ENCODE measurements at places on chromosomes 6 and 20.

DNA sequence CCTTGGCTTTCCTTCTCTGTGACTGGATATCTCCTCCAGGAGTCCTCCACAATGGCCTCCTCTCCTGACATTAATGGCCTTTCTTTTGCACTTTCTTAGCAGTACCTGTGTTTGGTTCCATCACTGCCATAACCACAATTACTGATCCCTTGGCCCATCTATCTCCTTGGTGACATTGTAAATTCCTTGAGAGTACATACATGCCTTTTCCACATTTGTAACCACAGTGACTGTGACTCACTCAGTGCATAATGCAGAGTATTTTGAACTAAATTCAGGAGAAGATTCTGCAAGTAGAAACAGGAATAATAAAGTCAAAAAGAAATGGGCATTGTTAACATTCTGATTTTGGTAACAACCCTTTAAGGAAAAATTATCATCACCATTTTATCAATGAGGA, 197.2 kb upstream of the SOX4 start:
- no peak for DNase-seq

DNA sequence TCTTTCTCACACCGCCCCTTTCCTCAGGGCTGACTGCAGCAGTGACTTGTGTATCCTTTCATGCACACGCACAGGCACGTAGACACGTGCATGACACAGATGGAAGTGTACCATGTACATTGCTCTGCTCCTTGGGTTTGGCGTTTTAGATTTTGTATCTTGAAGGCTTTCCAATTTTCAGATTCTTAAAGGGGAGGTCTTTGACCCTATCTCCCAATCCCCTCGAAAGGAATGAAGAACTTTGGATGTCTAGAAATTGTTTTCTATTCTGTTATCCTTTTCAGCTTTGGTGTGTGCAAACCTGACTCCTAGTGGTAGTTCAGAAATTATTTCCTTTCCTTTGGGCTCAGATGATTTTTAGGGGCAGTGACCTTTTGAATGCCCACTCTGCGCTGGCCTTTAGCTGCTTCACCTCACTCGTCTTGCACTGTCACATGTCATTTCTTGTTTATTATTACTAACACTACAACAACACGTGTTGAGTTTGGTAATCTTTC, 63.0 kb downstream of the HIVEP1 start:
- DNase-seq, result no peak

GRCh38 chr6:22380236-22380635, 83.4 kb upstream of the PRL start:
- DNase-seq, result no peak

DNA sequence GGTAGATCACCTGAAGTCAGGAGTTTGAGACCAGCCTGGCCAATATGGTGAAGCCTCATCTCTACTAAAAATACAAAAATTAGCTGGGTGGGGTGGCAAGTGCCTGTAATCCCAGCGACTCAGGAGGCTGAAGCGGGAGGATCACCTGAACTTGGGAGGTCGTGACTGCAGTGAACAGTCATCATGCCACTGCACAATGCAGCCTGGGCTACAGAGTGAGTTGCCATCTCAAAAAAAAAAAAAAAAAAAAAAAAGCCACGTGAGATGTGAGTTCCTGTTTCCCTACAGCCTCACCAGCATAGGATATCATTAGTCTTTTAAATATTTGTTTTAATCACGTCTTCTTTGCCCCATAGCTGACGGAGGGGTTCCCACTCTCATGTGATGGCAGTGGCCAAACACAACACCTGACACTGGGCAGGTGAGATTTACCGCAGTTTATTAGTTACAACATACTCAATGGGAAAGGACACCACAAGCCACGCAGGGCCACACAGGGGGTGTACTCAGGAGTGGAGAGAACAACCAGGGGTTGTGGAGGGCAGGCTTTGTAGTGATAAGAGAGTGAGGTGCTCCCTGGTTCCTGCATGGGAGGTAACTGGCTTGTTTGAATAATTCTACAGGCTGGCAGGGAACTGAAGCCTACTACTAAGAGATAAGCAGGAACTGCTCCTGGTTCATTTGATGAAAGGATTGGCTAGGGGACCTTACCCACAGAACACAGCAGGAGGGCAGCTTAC, 4.6 kb upstream of the LZTS3 start:
- DNase-seq, result no peak

GRCh38 chr20:19308146-19308545, 95.7 kb downstream of the SLC24A3 start:
- no peak for DNase-seq

- DNase-seq, result no peak
Measured at GRCh38 chr20:21511850-21512633, 1.8 kb downstream of the NKX2-2 start.

- no peak for DNase-seq
Measured at GRCh38 chr20:3970016-3970415, 45.3 kb downstream of the RNF24 start.

DNA sequence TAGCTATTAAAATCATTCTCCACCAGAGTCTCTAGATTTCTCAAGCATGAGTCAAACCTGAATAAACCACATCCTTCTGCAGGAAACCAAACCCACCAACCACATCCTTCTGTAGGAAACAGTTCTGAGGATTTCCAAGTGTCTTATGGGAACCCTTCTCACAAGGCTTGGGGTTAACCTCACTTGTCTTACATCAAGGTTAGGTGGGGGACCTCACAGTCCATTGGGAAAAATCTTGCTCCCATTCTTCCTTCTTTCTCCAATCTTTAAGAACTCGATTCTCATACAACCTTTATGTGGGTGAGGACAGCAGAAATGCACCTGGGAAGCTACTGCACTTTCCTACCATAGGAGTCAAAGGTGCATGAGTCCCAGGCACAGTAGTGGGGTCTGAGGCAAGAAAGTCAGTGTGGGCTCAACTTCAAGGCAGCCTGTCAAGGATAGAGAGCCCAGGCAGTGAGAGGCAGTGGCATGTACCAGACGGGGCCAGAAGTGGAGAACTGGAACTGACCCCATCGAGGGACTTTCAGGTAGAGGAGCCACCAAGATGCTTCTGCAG, 114.5 kb downstream of the SLC22A3 start:
- no peak for DNase-seq

DNA sequence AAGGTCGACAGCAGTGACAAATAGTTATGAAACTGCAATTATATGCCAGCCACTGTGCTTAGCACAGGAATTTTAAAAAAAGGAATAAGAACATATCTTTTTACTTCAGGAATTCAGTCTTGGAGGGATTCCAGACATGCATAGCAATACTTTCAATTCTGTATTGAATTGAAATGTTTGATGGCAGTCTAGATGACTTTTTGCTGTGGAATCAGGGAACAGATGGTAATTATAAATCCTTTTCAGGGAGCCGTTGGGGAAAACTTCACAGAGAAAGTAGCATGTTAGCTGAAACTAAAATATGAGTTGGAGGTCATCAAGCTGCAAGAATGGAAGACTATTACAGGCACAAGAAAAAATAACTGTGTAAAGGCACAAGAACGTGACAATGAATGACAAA, 74.8 kb downstream of the IMPG1 start:
- DNase-seq, result no peak

- no peak for DNase-seq
Measured at GRCh38 chr6:150478656-150479545, 110.1 kb downstream of the IYD start.

- DNase-seq, result no peak
Measured at GRCh38 chr6:154511791-154512190, 1.3 kb upstream of the CNKSR3 start.

DNA sequence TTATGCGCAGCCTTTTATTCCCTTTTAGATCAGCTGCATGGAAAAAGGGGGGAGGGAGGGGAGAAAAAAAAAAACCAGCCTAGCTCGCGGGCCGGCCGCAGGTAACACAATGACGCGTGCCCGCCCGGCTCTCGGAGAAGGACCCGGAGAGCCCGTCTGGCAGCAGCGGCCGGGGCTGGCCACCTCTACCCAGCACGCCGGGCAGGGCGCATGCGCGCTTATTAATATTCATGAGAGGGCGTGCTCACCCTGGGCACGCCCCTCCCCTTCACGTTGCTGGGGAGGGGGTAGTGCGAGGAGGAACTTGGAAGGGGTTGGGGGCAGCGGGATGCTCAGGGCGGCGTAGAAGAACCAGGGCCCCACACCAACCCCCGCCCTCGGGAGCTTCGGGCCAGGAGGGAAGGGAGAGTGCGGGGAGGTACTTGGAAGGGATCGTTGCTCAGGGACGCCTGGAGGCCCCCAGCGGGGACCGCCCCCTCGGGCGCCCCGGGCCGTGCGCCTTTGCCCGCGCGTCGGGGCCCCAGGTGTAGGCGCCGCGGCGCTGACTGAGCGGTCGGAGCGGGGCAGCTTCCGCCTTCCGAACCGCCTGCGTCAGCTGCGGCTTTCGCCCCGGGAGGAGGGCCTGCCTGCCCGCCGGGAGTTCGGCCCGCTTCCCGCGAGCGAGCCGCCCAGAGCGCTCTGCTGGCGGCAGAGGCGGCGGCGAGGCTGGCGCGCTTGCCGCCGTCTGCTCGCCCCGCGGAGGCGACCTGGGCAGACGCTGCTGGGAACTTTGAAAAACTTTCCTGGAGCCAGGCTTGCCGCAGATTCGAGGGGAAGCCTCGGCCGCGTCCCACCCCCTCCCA, at the start of gene JAG1:
JAG1 (minus strand) TSS at position 158 of the 842 bp plus-strand sequence. CDS start 469 bp downstream, outside the sequence.
- DNase-seq, result no peak

DNA sequence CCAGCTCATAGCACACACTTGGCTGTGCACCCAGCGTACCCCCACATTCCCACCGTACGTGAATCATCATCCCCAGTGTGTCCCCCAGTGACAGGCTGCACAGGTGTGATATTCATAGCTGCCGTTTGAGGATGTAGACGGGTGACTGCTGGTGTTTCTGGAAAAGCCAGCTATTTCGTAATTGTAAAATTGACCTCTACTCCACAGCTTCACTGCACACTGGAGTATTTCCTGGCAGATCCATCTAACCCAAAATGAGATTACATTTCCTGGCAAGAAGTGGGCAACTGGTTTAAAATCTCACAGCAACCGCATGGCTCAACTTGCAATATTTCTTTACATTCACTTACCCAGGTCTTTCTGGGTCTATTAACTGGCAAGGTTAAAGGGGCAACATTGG, 30.3 kb downstream of the CD83 start:
- no peak for DNase-seq

GRCh38 chr6:24504287-24504648, 9.5 kb downstream of the ALDH5A1 start:
- DNase-seq, result no peak

DNA sequence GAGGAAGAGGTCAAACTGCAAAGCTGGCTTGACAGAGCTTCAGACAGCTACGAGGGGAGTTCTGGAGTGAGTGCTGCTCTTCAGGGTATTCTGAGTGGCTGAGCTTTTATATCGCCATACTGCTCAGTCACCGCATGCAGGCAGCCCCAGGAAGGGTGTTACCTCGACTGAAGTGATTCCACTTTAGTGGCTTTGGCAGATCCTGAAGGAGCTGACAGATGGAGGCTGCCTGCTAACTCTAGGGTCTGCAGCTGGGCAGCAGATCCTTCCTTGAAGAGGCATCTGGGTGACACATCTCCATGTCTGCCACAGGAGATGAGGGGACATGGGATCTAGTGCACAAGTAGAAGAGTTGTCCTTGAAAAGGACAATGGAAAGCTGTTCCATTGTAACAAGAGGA, 3.7 kb upstream of the DEK start:
- DNase-seq, result no peak

GRCh38 chr20:17825960-17826843, 126.4 kb downstream of the BANF2 start:
- no peak for DNase-seq

All from stimulated activated CD4-positive, alpha-beta T cell treated with anti-CD3 and anti-CD28 coated beads, TNF-alpha, amount 100 ng/mL, for 4 hours (primary cell).